Hepatocyte (in vitro differentiated cells): ENCODE measurements at places on chromosomes 3 and 15.

- H3K36me3 ChIP-seq, result no peaks in the 10 kb centered on the region
- H3K27me3 ChIP-seq, result no peaks in the 10 kb centered on the region
- H3K27ac ChIP-seq, result peak overlapping the region; percentile 59
- H3K4me3 ChIP-seq, result no peak overlapping the region
- H3K4me1 ChIP-seq, result peaks cover 13% of the 10 kb centered on the region
- no peak for DNase-seq
These were observed 18.3 kb downstream of the LMCD1 start for GRCh38 chr3:8519774-8520448.

GRCh38 chr15:94004697-94005096 is 226.7 kb upstream of the MCTP2 start:
- no peak overlapping the region for H3K27ac ChIP-seq
- DNase-seq, result peak; percentile 43
- H3K36me3 ChIP-seq, result no peaks in the 10 kb centered on the region
- no peaks in the 10 kb centered on the region for H3K27me3 ChIP-seq

DNA sequence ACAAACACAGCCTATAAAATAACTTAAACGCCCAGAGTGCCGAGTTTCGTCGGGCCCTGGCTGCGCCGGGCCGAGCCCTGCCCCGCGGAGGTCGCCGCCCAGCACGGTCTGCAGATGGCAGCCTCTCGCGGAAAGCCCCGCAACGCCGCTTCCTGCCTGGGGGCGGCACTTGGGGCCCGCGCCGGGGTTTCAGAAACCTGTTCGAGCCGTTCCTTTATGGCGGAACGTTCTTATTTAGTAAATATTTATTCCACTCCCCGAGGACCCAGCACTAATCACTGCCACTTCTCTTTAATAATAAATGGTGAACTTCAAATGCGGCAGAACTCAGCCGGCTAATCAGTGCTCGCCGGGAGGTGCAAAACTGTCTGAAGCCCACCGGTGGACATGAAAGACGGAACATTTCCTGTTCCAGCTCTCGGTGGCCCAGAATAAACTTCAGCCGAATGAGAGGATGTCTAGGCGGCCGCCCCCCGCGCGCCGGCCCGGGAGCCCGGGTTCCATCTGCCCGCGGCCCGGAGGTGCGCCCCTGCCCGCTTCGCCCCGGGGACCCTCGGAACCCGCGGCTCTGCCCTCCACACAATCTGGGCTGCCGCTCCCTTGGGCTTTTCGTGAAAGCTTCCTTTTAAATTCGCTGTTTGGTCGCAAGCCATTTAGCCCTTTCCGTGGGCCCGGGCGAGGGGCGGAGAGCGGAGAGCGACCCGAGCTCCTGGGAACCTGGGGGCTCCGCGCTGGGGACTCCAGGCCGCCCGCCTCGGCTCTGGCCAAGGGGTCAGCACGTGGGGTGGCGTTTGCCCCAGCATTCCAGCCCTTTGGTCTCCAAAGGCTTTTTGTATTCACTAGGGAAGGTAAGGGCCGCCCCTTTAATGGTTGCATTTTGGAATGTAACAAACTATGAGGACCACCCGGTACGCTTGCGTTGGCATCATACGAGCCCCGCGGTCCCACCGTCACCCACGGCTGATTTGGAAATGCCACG is 110.8 kb upstream of the ATP11B start:
- H3K4me1 ChIP-seq, result peaks cover 9% of the 10 kb centered on the region
- peak overlapping the region; percentile 92 for H3K4me3 ChIP-seq
- DNase-seq, result peak; percentile 84
- H3K27ac ChIP-seq, result peak overlapping the region; percentile 61
- no peaks in the 10 kb centered on the region for H3K27me3 ChIP-seq
- no peaks in the 10 kb centered on the region for H3K36me3 ChIP-seq

GRCh38 chr3:24541935-24542334 is 47.3 kb upstream of the THRB start:
- DNase-seq, result no peak
- no peaks in the 10 kb centered on the region for H3K27me3 ChIP-seq
- H3K4me1 ChIP-seq, result peaks cover 6% of the 10 kb centered on the region
- H3K36me3 ChIP-seq, result no peaks in the 10 kb centered on the region

DNA sequence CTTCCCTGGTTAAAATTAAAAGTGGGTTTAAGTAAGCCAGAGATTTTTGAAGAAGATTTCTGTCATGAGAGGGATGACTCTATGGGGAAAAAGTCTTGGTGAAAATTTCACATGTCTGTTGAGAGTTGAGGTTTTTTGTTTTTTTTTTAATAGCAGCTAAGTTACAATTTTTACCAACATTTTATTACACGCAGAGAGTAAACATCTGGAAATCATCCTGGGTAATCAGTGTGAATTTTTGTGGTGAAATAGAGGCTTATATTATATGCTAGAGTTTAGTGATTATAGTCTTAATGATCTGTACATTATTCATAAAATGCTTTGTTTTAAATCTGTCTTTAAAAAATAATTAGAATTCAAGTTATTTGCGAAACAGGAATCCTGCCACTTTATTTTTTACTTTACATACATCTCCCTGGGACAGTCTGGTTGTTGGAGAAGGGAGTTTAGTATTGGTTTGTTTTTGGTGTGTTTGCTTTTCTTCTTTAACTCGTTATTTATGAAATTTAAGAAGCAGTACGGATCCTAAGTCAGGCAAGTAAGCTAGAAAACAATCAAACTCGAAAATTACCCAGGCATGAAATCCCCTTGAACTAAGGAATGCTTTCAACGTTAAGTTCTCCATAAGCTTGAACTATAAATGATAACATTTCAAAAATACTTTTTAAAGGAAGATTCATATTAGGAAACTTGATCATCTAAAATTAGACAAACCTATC is 143.4 kb upstream of the TSC22D2 start:
- H3K27me3 ChIP-seq, result no peaks in the 10 kb centered on the region
- DNase-seq, result no peak
- H3K4me1 ChIP-seq, result peaks cover 11% of the 10 kb centered on the region
- no peak overlapping the region for H3K27ac ChIP-seq

- peak; percentile 42 for DNase-seq
- H3K27ac ChIP-seq, result peak overlapping the region; percentile 49
- peaks cover 31% of the 10 kb centered on the region for H3K4me1 ChIP-seq
- H3K4me3 ChIP-seq, result no peak overlapping the region
These were observed 47.0 kb downstream of the PSMD6 start for GRCh38 chr3:63976161-63976871.

DNA sequence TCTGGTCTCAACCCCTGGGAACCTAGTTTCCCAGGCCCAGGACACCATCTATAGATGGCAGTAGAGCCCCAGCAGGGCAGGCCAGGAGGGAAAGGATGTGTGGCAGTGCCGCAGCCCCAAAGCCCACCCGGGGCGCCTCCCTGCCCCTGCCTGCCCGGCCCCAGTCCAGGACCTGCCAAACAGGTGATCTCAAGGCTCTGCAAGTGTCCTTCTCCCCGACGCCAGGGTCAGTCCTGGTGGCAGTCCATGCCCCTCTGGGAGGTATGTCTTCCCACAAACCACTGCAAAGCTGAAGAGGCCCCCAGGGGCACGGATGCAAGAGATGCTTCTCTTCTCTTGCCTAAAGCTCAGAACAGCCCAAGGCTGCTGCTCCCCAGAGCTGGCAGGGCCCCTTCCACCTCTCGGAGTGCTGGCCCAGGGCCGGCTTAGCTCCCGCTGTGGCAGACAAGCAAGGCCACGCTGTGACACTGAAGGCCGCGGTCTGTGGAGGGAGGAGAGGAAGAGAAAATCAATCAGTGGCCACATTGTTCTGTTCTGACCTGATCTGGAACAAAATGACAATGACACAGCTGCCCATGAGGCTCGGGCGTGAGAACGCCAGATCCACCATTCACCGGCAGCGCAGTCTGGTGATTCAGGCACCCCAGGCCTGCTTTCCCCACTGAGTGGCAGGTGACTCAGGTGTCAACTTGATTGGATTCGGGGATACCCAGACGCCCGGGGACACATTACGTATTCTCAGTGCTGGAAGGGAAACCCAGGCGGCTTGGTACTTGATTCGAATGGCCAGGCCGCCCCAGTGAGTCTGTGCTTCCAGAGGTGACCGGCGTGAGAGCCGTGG is 34.0 kb downstream of the KLHL25 start:
- H3K27me3 ChIP-seq, result no peaks in the 10 kb centered on the region
- no peak overlapping the region for H3K4me3 ChIP-seq
- H3K27ac ChIP-seq, result no peak overlapping the region
- DNase-seq, result no peak

GRCh38 chr15:67413770-67414390 is 107.1 kb upstream of the C15orf61 start:
- H3K27ac ChIP-seq, result peak overlapping the region; percentile 56
- H3K36me3 ChIP-seq, result no peaks in the 10 kb centered on the region
- peaks cover 12% of the 10 kb centered on the region for H3K4me1 ChIP-seq
- no peak overlapping the region for H3K4me3 ChIP-seq

DNA sequence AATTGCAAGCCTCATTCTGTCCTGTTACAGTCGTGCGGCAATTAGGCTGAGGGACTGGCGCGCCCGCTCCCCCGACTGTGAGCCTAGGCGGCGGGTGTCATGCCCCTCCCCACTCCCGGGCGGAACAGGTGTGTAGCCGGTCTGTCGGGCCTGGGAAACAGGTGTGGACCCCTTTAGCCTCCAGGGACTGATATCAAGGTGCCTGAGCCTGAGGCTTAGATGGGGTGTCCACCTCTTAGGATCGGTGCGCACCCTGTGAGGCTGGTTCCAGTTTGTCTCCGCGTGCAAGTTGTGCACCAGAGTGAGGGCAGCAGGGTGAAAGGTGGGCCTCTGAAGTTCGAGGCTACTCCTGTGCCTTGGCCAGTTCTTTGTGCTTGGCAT is 686 bp downstream of the VPS8 start:
- H3K27me3 ChIP-seq, result no peaks in the 10 kb centered on the region
- H3K4me1 ChIP-seq, result peaks cover 7% of the 10 kb centered on the region
- peak overlapping the region; percentile 84 for H3K27ac ChIP-seq
- DNase-seq, result peak; percentile 46
- H3K36me3 ChIP-seq, result no peaks in the 10 kb centered on the region
- peak overlapping the region; percentile 88 for H3K4me3 ChIP-seq

- H3K4me1 ChIP-seq, result peaks cover 8% of the 10 kb centered on the region
- H3K27me3 ChIP-seq, result peaks cover 43% of the 10 kb centered on the region
- H3K36me3 ChIP-seq, result no peaks in the 10 kb centered on the region
- no peak for DNase-seq
These were observed 1.4 kb downstream of the STARD9 start for GRCh38 chr15:42576776-42577175.

GRCh38 chr3:134061401-134061800 is 31.7 kb upstream of the SLCO2A1 start:
- H3K36me3 ChIP-seq, result no peaks in the 10 kb centered on the region
- peaks cover 24% of the 10 kb centered on the region for H3K4me1 ChIP-seq

DNA sequence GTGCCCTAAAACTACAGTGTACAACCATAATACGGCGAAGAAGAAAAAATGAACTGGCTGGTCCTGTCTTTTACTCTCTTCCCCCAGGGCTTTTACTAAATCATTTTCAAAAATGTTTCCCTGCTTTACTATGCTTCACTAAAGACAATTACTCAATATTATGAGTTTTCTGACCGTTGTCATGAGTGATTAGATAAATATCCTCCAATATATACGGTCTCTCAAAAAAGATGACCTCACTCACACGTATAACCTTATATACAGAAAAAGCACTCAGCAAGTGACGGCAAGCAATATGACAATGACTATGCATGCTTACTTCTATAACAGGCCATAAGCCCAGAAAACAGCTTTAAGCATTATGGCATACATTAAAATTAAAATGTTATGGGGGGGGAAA is 60.5 kb downstream of the TBL1XR1 start:
- H3K36me3 ChIP-seq, result no peaks in the 10 kb centered on the region
- H3K4me3 ChIP-seq, result no peak overlapping the region
- H3K27ac ChIP-seq, result peak overlapping the region; percentile 79
